ENCODE measurements at places on chromosomes 2 and 18. TPM values are rescaled to one million over a fixed set of nuclear protein-coding genes. Genes with fewer than 3 reads are reported as not detected.
A peak's percentile ranks its signal among the peaks of the same experiment; 100 is the strongest.

DNA sequence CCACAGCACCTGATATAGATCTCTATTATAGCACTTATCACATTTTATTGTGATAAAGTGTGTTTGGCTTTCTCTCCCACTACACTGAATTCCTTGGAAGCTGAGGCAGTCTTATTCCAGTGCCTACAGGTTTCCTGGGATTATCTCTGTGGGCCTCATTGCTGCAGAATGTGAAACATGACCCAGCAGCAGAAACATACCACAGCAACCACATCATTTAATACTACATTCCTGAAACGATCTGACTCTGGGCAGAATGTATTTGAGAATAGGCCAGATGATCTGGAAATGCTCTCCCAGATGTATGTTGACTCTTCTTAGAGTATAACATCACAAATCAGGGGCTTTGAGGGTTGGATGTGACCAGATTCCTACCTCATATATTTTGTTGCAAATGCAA lies 323.5 kb upstream of the TANK start:
- H3K36me3 ChIP-seq: no peaks in the 10 kb centered on the region
- H3K4me3 ChIP-seq: no peak overlapping the region
- no peak overlapping the region for H3K27ac ChIP-seq
- DNase-seq: no peak
- no peaks in the 10 kb centered on the region for H3K4me1 ChIP-seq

GRCh38 chr2:233290051-233290845 lies 17.4 kb upstream of the SAG start:
- H3K4me1 ChIP-seq: no peaks in the 10 kb centered on the region
- H3K36me3 ChIP-seq: peaks cover 69% of the 10 kb centered on the region
- DNase-seq: no peak
- H3K4me3 ChIP-seq: no peak overlapping the region
- H3K27ac ChIP-seq: peak overlapping the region; percentile 60
- H3K27me3 ChIP-seq: no peaks in the 10 kb centered on the region

- H3K27me3 ChIP-seq: no peaks in the 10 kb centered on the region
- H3K4me3 ChIP-seq: peak overlapping the region; percentile 29
- H3K36me3 ChIP-seq: no peaks in the 10 kb centered on the region
- H3K27ac ChIP-seq: peak overlapping the region; percentile 83
- peaks cover 46% of the 10 kb centered on the region for H3K4me1 ChIP-seq
Observed at GRCh38 chr2:234001380-234002160, 48.9 kb upstream of the SPP2 start.

- no peaks in the 10 kb centered on the region for H3K27me3 ChIP-seq
- peaks cover 4% of the 10 kb centered on the region for H3K4me1 ChIP-seq
- no peak for DNase-seq
- H3K4me3 ChIP-seq: no peak overlapping the region
- no peaks in the 10 kb centered on the region for H3K36me3 ChIP-seq
Observed at GRCh38 chr18:79819064-79819967, 21.6 kb downstream of the KCNG2 start.

The TMEM247 gene
- total RNA-seq: not detected

The ANXA4 gene
- 17.5 TPM for total RNA-seq

GRCh38 chr18:61435064-61435652 lies 101.9 kb downstream of the CDH20 start:
- no peaks in the 10 kb centered on the region for H3K4me1 ChIP-seq
- no peaks in the 10 kb centered on the region for H3K36me3 ChIP-seq
- H3K4me3 ChIP-seq: no peak overlapping the region
- no peak overlapping the region for H3K27ac ChIP-seq

The LRRFIP1 gene
- 264 TPM for total RNA-seq

- no peak for DNase-seq
- H3K4me3 ChIP-seq: no peak overlapping the region
- no peaks in the 10 kb centered on the region for H3K4me1 ChIP-seq
- peaks cover 4% of the 10 kb centered on the region for H3K27me3 ChIP-seq
- no peak overlapping the region for H3K27ac ChIP-seq
Observed at GRCh38 chr18:32349728-32350395, 120.8 kb downstream of the GAREM1 start.

DNA sequence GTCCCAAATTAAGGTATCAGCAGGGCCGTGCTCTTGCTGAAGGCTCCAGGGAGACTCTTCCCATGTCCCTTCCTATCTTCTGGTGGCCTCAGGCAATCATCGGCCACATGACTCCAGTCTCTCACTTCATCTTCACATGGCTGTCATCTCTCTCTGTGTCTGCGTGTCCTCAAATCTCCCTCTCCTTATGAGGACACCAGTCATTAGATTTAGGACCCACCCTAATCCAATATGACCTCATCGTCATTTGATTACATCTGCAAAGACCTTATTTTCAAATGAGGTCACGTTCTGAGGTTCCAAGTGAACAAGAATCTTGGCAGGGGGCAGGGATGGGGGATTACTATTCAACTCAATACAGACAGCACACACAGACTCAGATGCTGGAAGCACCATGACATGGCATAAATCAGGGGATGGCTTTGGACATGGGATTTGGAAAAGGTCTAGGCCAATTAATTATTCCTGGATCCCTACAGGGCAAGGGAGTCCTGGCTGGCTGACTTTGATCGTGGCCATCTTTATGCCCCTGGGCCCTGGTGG lies 210.0 kb upstream of the SKOR2 start:
- H3K4me1 ChIP-seq: no peaks in the 10 kb centered on the region
- no peak overlapping the region for H3K4me3 ChIP-seq
- no peak for DNase-seq
- H3K27me3 ChIP-seq: no peaks in the 10 kb centered on the region

The BOK gene
- total RNA-seq: 0.22 TPM

DNA sequence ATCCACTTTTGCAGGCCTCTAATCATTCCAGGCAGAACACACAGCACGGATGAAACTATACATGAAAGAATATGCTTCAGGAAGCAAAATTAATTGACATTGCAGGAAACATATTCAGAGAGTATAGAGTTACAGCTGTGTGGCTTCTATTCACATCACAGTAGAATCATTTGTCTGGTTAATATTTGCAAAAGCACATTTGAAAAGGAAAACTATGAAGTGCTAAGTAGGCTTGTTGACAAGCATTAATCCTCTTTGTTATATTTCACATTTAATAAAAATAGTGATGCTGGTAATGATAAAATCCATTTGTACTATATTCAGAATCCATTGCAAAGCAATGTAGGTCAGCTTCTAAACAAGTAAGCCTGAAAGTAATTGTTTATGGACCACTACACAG lies 32.2 kb upstream of the PIK3C3 start:
- no peaks in the 10 kb centered on the region for H3K36me3 ChIP-seq
- peaks cover 4% of the 10 kb centered on the region for H3K27me3 ChIP-seq
- no peaks in the 10 kb centered on the region for H3K4me1 ChIP-seq

GRCh38 chr2:203647579-203647978 lies 58.9 kb upstream of the CD28 start:
- H3K27ac ChIP-seq: no peak overlapping the region
- H3K4me1 ChIP-seq: peaks cover 7% of the 10 kb centered on the region
- no peak overlapping the region for H3K4me3 ChIP-seq
- no peaks in the 10 kb centered on the region for H3K36me3 ChIP-seq

DNA sequence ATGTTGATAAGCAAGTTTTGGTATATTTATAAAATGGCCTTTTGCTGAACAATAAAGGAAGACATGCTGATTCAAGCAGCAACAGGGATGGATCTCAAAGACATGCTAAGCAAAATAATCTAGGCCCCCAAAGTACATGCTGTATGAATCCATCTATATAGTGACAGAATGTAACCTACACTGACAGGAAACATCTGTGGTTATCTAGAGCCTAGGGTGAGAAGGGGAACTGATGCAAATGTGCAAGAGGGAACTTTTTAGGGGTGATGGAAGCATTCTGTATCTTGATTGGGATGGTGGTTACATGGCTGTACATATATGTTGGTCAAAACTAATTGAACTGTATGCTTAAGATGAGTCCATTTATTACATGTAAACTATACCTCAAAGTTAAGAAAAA lies 24.2 kb downstream of the CNRIP1 start:
- H3K36me3 ChIP-seq: no peaks in the 10 kb centered on the region
- no peak for DNase-seq
- H3K27ac ChIP-seq: no peak overlapping the region
- no peaks in the 10 kb centered on the region for H3K4me1 ChIP-seq

The COL4A3 gene
- total RNA-seq: not detected

DNA sequence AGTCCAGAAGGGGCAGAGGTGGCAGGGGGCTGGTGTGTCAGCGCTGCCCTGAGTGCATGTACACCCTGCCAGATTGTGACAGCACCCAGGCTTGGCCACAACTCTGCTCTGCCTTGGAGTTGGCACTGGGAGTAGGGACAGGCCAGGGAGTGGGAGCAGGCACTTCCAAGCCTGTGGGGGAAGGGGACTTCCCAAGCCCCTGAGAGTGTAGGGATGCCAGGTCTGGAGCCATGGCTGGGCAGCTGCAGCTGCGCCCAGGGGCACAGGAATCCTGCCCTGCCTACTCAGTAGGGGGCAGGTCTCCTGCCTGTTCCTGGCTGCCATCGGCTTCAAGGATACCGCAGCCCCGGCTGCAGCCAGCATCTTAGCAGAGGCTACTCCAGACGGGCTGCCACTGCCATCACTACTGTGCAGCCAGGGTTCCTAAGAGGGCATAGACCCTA lies 109.4 kb downstream of the CALCRL start:
- no peaks in the 10 kb centered on the region for H3K27me3 ChIP-seq
- no peak for DNase-seq
- no peak overlapping the region for H3K4me3 ChIP-seq
- no peaks in the 10 kb centered on the region for H3K4me1 ChIP-seq
- no peaks in the 10 kb centered on the region for H3K36me3 ChIP-seq

GRCh38 chr2:23484275-23484674 lies 99.3 kb downstream of the KLHL29 start:
- no peaks in the 10 kb centered on the region for H3K36me3 ChIP-seq
- H3K4me3 ChIP-seq: no peak overlapping the region
- no peak overlapping the region for H3K27ac ChIP-seq
- H3K4me1 ChIP-seq: peaks cover 16% of the 10 kb centered on the region
- DNase-seq: no peak
- peaks cover 6% of the 10 kb centered on the region for H3K27me3 ChIP-seq

- no peaks in the 10 kb centered on the region for H3K27me3 ChIP-seq
- H3K4me1 ChIP-seq: no peaks in the 10 kb centered on the region
- DNase-seq: no peak
- H3K36me3 ChIP-seq: no peaks in the 10 kb centered on the region
- H3K4me3 ChIP-seq: no peak overlapping the region
Observed at GRCh38 chr2:21754164-21754788, 630.5 kb downstream of the TDRD15 start.

DNA sequence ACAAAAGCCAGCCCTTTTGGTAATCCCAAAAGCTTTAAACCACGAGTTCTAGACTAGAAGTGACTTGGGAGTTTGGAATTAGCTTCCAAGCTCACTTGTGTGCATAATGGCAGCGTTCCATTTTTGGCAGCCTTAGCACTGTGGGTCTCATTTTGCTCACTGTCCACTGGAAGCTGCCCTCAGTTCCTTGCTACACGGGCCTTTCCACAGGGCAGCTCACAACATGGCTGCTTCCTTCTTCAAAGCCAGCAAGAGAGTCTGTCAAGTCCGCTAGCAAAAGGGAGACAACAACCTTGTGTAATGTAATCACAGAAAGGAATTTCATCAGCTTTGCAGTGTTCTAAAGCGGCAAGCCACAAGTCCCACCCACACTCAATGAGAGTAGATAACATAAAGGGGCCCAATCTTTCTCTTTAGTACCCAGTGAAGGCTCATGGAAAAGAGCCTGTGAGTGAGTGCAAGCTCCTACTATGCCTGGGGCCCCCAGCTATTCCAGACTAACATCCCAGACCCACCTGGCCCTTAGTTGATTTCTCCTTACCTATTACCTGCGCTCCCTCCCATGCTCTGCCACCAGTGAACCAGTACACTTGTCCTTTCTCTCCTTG lies 239.7 kb upstream of the FBXO11 start:
- H3K36me3 ChIP-seq: peaks cover 2% of the 10 kb centered on the region
- H3K27ac ChIP-seq: peak overlapping the region; percentile 77
- H3K4me3 ChIP-seq: no peak overlapping the region
- H3K27me3 ChIP-seq: no peaks in the 10 kb centered on the region
- H3K4me1 ChIP-seq: peaks cover 21% of the 10 kb centered on the region
- peak; percentile 38 for DNase-seq

GRCh38 chr18:45556222-45556621 lies 59.1 kb upstream of the SLC14A2 start:
- DNase-seq: no peak
- no peak overlapping the region for H3K27ac ChIP-seq
- no peak overlapping the region for H3K4me3 ChIP-seq
- no peaks in the 10 kb centered on the region for H3K4me1 ChIP-seq

DNA sequence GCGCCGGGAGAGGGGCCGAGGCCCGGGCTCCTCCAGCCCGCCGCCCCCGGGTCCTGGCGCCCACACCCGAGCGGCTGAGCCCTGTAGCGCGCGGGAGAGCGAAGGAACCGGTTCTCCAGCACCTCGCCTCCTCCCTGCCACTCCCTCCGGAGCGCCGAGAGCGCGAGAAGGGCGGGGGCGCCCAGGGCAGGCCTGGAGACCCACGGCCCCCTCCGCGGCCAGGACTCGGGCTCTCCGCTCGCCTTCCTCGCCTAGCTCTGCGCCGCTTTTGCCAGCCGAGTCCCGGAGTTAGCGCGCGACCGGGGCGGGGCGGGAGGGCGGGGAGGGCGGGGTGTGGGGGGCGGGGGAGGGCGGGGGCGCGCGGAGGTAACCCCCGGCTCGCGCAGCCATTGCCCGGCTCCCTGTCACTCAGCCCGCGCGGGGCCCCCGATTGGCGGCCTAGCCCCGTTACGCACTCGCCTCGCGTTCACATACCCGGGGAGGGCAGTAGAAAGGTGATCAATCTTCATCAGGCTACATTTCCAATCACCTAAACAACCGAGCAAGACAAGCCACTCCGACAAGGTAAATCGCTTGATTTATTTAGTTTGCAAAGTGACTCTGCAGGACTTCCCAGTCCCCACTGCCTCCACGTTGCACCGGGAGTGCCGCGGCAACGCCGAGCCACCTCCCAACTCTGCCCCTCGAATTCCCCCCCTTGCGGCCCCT lies at the start of gene OTX1:
Gene OTX1 (plus strand): TSS at position 497 of the 708 bp plus-strand sequence. CDS start 2,161 bp downstream, outside the sequence.
- peaks cover 56% of the 10 kb centered on the region for H3K4me1 ChIP-seq
- H3K27me3 ChIP-seq: peaks cover 84% of the 10 kb centered on the region
- no peak within 1 kb of the TSS for H3K27ac ChIP-seq
- peak within 1 kb of the TSS; percentile 68 for H3K4me3 ChIP-seq
- DNase-seq: peak; percentile 79

GRCh38 chr2:158795195-158795924 lies at the start of gene DAPL1:
Gene DAPL1 (plus strand): TSS chr2:158795317. CDS start chr2:158795373, 56 bp downstream.
- DNase-seq: no peak
- no peak within 1 kb of the TSS for H3K4me3 ChIP-seq
- peaks cover 4% of the 10 kb centered on the region for H3K27me3 ChIP-seq

- H3K27ac ChIP-seq: no peak overlapping the region
- no peak for DNase-seq
Observed at GRCh38 chr18:57974585-57975265, 69.3 kb upstream of the NEDD4L start.

GRCh38 chr2:120914839-120915521 lies 179.3 kb downstream of the GLI2 start:
- no peaks in the 10 kb centered on the region for H3K36me3 ChIP-seq
- no peak overlapping the region for H3K4me3 ChIP-seq
- H3K27ac ChIP-seq: no peak overlapping the region
- DNase-seq: no peak

The UGT1A10 gene
- not detected for total RNA-seq
